ENCODE measurements at places on chromosomes 16 and 17. TPM values are rescaled to one million over a fixed set of nuclear protein-coding genes. Genes with fewer than 3 reads are reported as not detected.

Gene FOXL1
- polyA plus RNA-seq, result not detected

GRCh38 chr16:78098595-78099270 lies 721 bp upstream of the WWOX start:
- peak overlapping the region; percentile 93 for H3K4me3 ChIP-seq
- DNase-seq, result no peak
- H3K4me1 ChIP-seq, result peaks cover 17% of the 10 kb centered on the region
- no peaks in the 10 kb centered on the region for H3K27me3 ChIP-seq
- H3K36me3 ChIP-seq, result no peaks in the 10 kb centered on the region

Gene ABCC12
- not detected for polyA plus RNA-seq

Gene NEUROD2
- polyA plus RNA-seq, result not detected

Gene NPTX1
- not detected for polyA plus RNA-seq

DNA sequence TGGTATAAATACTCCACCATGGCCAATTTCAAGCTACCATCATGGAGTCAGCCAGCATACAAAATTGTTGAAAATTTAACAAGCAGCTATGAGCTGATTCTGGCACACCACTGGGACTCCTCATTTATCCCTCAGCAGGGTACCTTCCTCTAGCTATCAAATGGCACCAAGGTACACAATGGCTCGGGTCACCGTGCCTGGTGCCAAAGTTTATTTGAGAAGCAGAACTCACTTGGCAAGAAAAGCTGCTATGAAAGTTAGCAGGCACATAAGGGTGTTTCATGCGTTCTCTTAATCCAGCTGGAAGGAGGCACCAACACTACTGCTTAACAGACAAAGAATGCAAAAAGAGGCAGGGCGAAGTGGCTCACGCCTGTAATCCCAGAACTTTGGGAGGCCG lies 51.6 kb downstream of the IKZF3 start:
- no peak for DNase-seq
- peaks cover 12% of the 10 kb centered on the region for H3K27me3 ChIP-seq
- no peaks in the 10 kb centered on the region for H3K36me3 ChIP-seq
- H3K4me1 ChIP-seq, result no peaks in the 10 kb centered on the region
- H3K27ac ChIP-seq, result no peak overlapping the region

DNA sequence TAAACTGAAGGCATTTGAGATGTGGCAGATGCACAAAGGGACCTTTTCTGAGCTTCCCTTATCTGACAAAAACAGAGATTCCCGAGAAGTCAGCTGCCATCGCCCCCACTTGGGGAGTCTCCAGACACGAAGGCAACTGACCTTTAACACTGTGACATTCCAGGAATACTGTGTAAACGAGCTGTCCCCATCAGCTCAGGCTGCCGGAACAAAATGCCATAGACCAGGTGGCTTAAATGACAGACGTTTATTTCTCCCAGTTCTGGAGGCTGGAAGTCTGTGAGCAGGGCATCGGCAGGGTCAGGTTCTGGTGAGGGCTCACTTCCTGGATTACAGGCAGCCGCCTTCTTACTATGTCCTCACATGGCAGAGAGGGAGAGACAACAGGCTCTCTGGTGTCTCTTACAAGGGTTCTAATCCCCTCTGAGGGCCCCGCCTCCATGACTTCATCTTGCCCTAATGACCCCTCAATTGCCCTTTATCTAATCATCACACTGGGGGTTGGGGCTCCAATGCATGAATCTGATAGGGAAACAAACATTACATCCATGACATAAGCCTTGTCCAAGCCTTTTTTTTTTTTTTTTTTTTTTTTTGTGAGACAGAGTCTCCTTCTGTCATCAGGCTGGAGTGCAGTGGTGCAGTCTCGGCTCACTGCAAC lies 178.5 kb upstream of the RPL38 start:
- no peak overlapping the region for H3K27ac ChIP-seq
- DNase-seq, result no peak
- H3K4me1 ChIP-seq, result no peaks in the 10 kb centered on the region
- no peak overlapping the region for H3K4me3 ChIP-seq

GRCh38 chr16:83878838-83879237 lies 20.1 kb upstream of the MLYCD start:
- peak; percentile 28 for DNase-seq
- H3K36me3 ChIP-seq, result no peaks in the 10 kb centered on the region
- no peaks in the 10 kb centered on the region for H3K27me3 ChIP-seq
- no peak overlapping the region for H3K27ac ChIP-seq

Gene MYH13
- polyA plus RNA-seq, result not detected

- H3K4me3 ChIP-seq, result no peak overlapping the region
- H3K4me1 ChIP-seq, result peaks cover 18% of the 10 kb centered on the region
- peak overlapping the region; percentile 40 for H3K27ac ChIP-seq
- H3K36me3 ChIP-seq, result peaks cover 33% of the 10 kb centered on the region
Measured at GRCh38 chr16:11833951-11834695, 17.2 kb downstream of the RSL1D1 start.

Gene EVPLL
- not detected for polyA plus RNA-seq

All from CD14-positive monocyte (primary cell).